Left ventricle myocardium inferior (tissue), 1 donor: ENCODE measurements at places on chromosomes 13 and 19. TPM values are rescaled to one million over a fixed set of nuclear protein-coding genes. Genes with fewer than 3 reads are reported as not detected.

DNA sequence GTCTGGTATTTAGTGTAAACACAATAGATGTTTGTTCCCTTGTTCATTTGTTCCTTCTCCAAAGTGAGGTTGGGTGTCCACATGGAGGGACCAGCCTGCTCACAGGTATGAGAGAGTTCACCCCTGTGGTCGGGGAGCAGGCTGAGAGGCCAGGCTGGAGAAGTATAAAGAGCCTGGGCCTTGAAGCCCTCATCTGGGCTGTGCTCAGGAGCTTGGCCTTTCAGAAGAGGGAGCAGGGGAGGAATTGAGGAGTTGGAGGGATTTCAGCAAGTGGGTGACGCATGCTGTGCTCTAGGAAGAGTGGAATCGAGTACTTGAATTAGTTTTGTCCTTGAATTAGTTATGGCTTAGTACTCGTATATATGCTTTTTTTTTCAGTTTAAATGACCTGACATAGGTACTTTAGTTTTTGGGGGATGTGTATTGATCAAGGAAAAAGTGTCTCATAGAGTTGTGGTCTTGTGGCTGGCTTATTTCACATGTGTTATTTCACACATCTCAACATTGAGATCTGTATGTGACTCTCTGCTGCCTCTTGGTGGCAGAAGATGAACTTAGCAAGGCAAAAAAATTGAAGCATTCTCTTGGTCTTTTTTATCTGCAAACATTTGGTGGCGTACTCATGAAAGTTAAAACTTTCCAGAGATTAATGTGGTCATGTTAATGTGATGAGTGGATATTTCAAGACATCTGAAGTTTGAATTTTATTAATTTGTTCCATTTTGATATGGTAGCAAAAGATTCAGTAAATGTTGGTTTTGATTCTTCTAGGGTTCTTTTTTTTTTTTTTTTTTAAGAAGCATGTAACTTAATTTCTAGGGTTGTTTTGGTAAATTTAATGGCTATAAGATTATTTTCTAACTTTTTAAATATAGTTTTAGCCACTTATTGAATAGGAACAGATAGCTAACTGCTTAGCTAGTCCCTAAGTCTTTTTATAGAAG is 54.3 kb downstream of the SLAIN1 start:
- DNase-seq, result no peak

- DNase-seq, result no peak
Observed at GRCh38 chr13:39580881-39581575, 22.0 kb downstream of the LHFPL6 start.

DAND5 gene
- total RNA-seq, result 12.7 TPM

GRCh38 chr13:112702986-112703379 is 13.1 kb downstream of the ATP11A start:
- no peak for DNase-seq

CYP4F11 gene
- 0.82 TPM for total RNA-seq

BAX gene
- total RNA-seq, result 25.5 TPM

C5AR1 gene
- 3.9 TPM for total RNA-seq

GRCh38 chr19:51093510-51094345 is 11.0 kb upstream of the KLK14 start:
- DNase-seq, result no peak

GRCh38 chr13:48220592-48220980 is 12.4 kb upstream of the ITM2B start:
- no peak for DNase-seq

- DNase-seq, result no peak
Observed at GRCh38 chr19:31678421-31678820, 329.2 kb upstream of the TSHZ3 start.

CEACAM7 gene
- total RNA-seq, result 0.16 TPM

- no peak for DNase-seq
Observed at GRCh38 chr13:48231080-48231479, 1.9 kb upstream of the ITM2B start.

GNG7 gene
- 46.6 TPM for total RNA-seq

- DNase-seq, result peak; percentile 41
Observed at GRCh38 chr13:37934339-37935191, 65.0 kb upstream of the TRPC4 start.

DNA sequence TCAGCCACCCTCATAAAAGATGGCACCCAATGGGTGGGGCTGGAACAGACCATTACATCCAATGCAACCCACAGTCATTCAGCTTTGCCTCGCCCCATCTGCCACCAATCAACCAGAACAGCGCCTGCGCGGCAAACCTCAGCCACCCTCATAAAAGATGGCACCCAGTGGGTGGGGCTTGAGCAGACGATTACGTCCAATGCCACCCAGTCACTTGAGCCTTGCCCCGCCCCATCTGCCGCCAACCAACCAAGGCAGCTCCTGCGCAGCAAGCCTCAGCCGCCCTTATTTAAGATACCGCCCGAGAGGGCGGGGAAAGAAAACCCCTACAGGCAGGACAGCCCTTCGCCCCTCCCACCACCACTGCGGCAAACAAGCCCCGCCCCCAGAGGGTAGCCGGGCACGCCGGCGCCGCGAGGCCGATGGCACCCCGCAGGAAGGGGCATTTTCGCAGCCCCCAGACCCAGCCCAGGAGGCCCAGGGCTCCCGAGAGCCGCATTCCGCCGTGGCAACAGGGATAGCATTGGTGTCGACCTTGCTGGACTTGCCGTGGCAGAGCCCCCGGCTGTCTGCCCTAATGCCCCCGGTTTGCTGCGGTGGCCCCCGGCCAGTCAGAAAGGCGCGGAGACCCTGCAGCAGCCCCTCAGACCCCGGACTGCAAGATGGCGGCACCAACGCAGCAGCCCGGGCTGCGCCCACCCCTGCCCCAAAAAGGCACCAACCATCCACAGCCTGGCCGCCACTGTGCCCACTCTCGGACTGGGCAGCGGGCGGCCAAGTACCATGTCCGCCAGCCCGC is 675 bp downstream of the PEG3 start:
- peak; percentile 93 for DNase-seq

DNA sequence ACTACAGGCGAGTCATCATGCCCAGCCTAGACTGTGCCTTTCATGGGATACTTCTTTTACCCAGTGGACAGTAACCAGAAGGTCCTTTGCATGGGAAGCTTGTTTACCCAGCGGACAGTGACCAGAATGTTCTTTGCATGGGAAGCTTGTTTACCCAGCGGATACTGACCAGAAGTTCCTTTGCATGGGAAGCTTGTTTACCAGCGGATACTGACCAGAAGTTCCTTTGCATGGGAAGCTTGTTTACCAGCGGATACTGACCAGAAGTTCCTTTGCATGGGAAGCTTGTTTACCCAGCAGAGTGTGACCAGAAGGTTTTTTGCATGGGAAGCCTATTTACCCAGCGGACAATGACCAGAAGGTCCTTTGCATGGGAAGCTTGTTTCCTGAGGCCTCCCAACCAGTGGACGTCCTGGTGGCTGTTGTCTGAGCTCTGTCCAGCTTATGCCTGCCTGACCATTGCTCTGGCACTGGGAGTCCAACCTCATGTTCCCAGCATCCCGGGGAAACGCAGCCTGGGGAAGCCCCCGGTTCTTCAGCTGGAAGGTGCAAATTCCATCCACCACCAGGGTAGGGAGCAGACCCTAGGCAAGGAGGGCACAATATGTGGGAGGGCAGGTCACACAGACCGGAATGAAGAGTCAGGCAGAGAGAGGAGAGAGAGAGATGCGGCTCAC is 41.6 kb upstream of the PDCD5 start:
- no peak for DNase-seq

ANO8 gene
- 6.8 TPM for total RNA-seq

F2RL3 gene
- 1.1 TPM for total RNA-seq

CGB1 gene
- total RNA-seq, result not detected

GRCh38 chr13:74251778-74252519 is 117.7 kb upstream of the KLF12 start:
- no peak for DNase-seq

DNA sequence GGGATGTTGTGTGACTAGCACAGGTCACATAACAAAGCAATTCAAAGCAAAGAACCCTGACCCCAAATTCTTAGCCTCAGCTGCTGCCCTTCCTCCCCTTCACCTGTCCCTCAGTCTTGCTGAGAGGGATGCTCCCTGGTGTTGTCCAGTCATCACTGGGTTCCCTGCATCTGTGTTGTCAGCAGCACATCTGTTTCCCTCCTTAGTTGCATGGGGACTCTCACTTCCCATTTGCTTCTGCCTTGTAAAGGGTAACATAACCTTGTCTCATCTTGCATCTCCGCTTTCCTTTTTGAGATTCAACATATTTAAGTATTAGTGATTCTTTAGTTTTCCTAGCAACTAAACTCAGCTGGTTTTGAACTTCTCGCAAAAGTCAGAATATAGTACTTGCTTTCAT is 54.0 kb downstream of the SPATA13 start:
- no peak for DNase-seq

DNA sequence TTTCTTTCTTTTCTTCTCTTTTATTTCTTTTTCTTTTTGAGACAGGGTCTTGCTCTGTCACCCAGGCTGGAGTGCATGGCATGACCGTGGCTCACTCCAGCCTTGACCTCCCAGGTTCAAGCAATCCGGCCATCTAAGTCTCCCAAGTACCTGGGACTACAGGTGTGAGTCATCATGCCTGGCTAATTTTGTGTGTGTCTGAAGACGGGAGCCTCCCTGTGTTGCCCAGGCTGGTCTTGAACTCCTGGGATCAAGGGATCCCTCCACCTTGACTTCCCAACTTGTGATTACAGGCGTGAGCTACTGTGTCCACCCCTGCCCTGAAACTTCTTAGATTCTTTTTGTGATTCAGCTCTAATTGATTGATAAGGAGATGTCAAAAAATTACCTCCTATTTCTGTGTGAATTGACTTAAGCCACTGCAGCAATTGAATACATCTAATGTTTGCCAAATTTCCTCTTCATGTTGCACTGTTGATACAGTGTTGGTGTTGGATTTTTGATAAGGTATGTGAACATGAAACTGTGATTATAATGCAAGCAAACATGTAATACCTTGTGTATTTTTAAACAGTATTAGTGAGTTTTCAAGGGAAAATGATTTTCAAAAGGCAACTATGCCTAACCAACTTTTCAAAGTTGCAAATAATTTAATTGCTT is 22.6 kb downstream of the KLF5 start:
- no peak for DNase-seq

LILRB2 gene
- 1.7 TPM for total RNA-seq

DNA sequence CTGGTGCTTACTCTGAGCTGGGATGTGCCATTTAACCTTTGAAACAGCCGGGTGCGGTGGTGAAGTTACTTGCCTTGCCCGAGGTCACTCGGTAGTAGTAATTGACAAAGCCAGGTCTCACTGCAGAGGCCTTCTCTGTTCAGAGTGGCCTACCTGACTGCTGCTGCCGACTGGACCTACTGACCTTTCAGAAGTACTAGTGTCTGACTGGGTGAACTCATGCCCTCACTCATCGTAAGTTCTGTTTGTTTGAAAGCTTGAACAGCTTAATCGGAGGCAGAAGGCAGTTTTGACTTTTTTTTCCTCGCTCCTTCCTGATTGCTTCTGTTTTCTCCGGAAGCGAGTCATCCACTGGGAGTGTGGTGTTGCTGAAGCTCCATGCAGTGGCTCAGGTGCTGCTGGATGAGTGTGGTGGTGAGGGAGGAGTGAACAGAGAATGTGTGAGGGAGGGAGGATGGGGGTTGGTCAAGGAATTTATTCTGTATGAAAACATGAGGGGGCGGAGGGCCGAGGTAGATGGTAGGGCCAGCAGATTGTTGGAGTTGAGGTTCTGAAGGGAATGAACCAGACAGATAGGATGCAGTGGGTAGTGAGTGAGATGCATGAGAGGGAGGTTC is 2.7 kb downstream of the SPINT2 start:
- no peak for DNase-seq

DNA sequence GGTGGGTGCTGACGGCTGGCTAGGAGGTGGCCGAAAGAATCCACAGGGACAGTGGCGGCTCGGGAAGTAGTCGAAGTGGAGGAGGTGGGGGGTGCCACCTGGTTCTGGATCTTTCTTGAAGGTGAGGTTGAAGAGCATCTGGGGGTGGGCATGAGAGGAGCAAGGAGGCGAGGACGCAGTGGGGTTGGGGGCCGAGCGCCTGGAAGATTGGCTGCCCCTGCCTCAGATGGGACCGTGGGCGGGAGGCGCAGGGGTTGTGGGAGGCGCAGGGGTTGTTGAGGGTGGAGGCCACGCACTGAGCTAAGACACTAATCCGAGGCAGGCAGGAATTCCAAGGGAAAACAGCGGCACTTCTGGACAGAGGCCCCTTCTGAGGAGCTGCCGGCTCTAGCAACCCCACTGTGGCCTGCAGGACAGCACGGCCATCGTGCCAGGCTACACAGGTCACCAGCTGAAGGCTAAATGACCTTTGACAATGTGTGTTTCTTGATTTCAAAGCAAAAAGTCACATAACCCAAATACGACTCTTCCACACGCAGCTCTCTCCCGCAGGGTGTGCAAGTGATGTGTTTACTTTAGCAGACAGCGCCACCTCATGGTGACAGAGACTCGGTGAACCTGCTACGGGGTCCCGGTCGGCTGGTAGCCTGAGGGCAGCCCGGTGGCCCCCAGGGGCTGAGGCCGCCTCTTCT is 44.1 kb upstream of the RANBP3 start:
- DNase-seq, result peak; percentile 70

DNA sequence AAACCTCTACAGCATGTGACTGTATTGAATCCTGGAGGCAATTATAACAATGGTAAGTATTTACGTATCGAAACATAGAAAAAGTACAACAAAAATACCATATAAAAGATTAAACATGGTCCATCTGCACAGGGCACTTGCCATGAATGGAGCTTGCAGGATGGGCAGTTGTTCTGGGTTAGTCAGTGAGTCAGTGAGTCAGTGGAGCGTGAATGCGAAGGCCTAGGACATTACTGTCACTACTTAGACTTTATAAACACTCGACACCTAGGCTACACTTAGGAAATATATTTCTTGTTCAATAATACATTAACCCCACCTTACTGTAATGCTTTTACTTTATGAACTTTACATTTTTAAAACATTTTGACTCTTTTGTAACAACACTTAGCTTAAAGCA is 35.6 kb upstream of the TMTC4 start:
- DNase-seq, result no peak

FUT6 gene
- total RNA-seq, result not detected

PRODH2 gene
- total RNA-seq, result not detected

GRCh38 chr13:36712770-36713169 is 39.0 kb downstream of the SERTM1 start:
- DNase-seq, result no peak

DNA sequence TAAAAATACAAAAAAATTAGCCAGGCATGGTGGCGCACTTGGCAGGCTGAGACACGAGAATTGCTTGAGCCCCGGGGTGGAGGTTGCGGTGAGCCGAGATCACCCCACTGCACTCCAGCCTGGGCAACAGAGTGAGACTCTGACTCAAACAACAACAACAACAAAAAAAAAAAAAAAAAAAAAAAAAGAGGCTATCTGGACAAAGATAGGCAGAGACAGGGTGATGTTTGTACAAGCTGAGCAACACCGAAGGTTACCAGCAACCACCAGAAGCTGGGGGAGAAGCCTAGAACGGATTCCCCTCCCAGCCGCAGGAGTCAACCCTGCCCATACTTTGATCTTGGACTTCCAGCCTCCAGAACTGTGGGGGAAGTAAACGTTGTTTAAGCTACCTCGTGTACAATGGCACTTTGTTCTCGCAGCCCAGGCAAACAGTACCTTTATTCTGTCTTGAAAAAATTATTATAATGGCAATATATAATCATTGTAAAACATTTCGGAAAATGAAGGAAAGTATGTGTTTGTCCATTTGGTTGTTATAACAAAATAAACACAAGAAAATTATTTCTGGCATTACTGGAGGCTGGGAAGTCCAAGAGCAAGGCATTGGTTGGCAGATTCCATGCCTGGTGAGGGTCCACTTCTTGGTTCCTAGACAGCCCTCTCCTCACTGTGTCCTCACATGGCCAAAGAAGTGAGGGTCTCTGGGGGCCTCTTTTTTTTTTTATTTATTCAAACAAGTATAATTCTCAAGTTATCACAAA is 39.8 kb upstream of the LATS2 start:
- no peak for DNase-seq
